ENCODE measurements at places on chromosomes 5 and 9. TPM values are rescaled to one million over a fixed set of nuclear protein-coding genes. Genes with fewer than 3 reads are reported as not detected.
A peak's percentile ranks its signal among the peaks of the same experiment; 100 is the strongest.

Gene SCGB3A2
- not detected for total RNA-seq

DNA sequence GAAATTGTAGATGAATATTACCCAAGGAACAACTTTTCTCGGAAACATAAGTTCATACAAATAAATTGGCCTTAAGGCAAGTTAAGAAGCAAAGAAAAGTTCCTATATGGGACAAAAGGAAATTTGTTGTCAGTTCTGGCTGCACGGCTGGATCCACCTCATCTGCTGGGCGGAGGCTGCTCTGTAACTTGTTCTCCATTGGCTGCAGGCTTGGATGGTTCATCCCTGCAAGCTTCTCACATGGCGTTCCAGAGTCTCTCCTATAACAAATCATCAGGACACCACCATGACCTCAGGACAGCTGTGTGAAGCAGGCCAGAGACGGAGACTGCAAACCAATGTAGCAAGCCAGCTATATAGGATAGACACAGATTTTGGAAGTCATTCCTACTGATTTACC lies 81.4 kb upstream of the DAB2 start:
- peak; percentile 44 for DNase-seq

Gene RRAGA
- total RNA-seq: 69.4 TPM

DNA sequence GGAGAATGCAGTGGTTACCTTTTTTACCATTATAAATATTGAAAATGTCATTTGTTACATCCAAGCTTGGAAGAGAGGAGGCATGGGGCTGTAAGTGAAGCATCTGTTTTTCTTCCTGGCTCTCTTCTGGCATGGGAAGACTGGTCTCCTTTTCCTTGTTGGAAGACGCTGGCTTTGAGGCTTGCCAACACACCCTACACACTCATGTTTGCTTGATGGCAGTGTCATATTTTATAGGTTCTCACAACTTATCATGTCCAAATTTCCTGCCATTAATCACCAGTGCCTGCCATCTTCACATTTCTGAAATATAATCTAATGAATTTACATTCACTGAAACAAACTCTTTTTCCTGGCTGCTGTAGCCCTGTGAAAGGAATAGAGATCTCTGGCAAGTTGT lies 252.9 kb downstream of the MAN2A1 start:
- DNase-seq: no peak

- DNase-seq: no peak
Measured at GRCh38 chr9:114777821-114778609, 27.8 kb downstream of the TNFSF15 start.

Gene C6
- 90.3 TPM for total RNA-seq

Measured in Right ventricle myocardium superior (tissue), 1 donor.